GDM1 (cell line): ENCODE measurements at places on chromosomes 13 and 19.

GRCh38 chr13:78102121-78102677 is 183.6 kb upstream of the EDNRB start:
- DNase-seq: peak; percentile 60

- DNase-seq: no peak
Measured at GRCh38 chr13:95044452-95045205, 256.6 kb downstream of the ABCC4 start.

DNA sequence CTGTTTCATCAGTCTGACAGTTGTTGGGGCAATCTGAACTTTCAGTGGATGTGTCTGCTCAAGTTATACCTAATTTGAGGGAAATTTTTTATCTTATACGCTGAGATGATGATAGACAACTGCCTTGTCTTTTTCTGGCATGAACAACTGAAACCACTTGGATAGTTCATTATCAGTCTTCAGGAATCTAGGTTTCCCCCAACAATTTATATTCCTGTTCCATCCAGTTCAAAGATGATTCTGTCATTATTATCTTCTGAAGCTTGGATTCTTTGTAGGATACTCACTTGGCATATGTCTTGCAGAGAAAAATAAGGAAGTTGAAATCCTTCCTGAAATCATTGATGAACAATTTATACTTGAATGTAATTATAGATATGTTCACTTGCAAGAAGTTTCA is 193.7 kb downstream of the LMO7 start:
- DNase-seq: no peak

- DNase-seq: no peak
Measured at GRCh38 chr13:51339354-51339753, at the start of gene SERPINE3. Gene SERPINE3, plus strand, starts transcription at chr13:51339691. Its CDS starts 1,401 bp downstream, at chr13:51341092.

- DNase-seq: no peak
Measured at GRCh38 chr19:15437355-15438123, 12.2 kb downstream of the WIZ start.

- DNase-seq: peak; percentile 8
Measured at GRCh38 chr13:100156788-100157187, 67.9 kb downstream of the PCCA start.

GRCh38 chr13:43251961-43252360 is 228.6 kb downstream of the DNAJC15 start:
- DNase-seq: no peak

- no peak for DNase-seq
Measured at GRCh38 chr19:18160493-18160970, 7.6 kb downstream of the PIK3R2 start.

DNA sequence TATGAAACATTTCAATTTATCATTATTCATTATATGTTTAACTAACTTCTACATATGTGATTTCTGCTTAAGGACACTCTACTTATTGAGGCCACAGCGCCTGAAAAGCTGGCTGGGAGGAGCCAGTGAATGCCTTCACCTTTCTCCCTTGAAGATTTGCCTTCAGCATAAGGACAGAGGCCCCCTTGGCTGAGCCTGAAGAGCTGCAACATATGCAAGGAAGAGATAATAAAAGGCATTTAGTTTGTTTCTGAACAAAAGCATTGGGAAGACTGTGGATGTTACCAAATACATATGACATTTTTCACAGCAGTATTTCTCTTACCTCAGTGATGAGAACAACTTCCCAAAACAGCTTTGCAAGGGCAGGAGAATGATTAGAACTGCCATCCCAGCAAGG is 92.1 kb downstream of the ABCC4 start:
- no peak for DNase-seq

DNA sequence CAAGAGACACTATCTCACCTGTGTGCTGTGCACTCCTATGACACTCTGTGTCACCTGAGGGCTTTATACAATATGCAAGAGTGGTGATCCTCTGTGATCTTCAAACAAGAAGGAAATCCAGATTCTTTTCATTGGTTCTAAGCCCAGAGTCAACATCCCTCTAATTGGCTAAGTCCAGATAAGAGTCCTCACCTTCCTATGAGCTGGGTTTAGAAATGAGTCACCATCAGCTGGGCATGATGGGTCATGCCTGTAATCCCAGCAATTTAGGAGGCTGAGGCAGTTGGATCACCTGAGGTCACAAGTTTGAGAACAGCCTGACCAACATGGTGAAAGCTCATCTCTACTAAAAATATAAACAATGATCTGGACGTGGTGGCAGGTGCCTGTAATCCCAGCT is 144.4 kb downstream of the ZNF675 start:
- no peak for DNase-seq

GRCh38 chr13:32023698-32024097 is 7.9 kb upstream of the FRY start:
- no peak for DNase-seq

- no peak for DNase-seq
Measured at GRCh38 chr19:36115453-36116343, at the start of gene TBCB. Gene TBCB, plus strand, starts transcription at chr19:36115468. Its CDS starts 93 bp downstream, at chr19:36115561.

- DNase-seq: no peak
Measured at GRCh38 chr13:53001444-53002225, 27.0 kb upstream of the OLFM4 start.

DNA sequence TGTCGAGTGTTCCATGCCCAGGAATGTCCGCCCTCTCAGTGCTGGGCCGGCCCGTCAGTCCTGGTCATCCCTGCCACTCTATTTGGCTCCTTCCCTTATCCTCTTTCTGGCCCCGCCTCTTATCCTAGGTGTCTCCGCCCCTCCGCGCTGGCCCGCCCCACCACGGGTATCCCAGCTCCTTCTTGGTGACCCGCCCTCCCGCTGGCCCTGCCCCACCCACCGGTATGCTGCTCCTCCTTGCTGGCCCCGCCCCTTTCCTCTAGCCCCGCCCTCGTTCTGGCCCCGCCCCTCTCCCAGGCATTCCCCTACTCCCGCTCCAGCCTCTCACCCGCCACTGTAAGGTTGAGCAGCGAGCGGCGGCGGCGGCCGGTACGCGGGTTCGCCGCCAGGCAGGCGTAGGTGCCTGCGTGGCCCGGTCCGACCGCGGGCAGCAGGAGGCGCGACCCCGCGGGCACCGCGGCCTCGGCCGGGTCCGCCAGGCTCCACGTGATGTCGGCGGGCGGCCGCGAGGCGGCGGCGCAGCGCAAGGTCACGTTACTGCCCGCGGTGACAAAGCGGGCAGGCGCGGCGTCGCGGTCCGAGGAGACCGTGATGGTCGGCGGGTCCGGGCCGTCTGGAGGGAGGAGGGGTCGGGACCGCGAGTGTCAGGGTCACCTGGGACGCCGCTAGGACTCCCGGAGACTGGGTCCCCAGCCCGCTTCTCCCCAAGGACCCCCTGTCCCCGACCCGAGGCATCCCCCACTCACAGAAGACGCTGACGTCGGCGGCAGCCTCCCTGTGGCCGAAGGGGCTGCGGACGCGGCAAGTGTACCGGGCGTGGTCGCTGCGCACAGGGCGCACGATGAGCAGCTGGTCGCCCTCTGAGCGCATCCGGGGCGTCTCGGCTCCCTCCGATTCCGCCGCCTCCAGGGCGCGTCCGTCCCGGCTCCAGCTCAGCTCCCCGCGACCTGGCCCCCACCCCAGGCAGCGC is 2.0 kb downstream of the VSIG10L start:
- DNase-seq: peak; percentile 88

DNA sequence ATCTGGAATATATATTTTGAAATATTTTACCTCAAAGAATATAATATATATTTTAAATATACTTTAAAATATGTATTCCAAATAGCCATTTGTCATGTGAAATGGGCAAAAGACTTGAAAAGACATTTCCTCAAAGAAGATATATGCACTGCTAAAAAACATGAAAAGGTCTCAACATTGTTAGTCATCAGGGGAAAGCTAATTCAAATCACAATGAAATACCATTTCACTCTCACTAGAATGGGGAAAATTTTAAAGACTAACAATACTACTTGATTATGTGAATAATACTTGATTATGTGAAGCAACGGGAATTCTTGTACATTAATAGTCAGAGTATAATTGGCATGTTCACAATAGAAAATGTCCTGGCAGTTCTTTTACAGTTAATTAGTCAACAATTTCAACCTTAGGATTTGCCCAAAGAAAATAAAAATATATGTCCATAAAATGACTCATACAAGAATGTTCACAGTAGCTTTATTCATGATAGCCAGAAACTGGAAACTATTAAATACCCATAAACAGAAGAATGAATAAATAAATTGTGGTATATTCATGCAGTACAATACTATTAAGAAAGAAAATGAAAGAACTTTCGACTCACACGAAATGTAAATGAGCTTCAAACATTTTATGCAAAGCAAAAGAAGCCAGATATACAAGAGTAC is 6.8 kb upstream of the KBTBD6 start:
- no peak for DNase-seq

GRCh38 chr19:51690454-51691073 is 2.6 kb upstream of the SPACA6 start:
- DNase-seq: peak; percentile 57

- no peak for DNase-seq
Measured at GRCh38 chr13:51778392-51778791, 25.6 kb downstream of the DHRS12 start.

DNA sequence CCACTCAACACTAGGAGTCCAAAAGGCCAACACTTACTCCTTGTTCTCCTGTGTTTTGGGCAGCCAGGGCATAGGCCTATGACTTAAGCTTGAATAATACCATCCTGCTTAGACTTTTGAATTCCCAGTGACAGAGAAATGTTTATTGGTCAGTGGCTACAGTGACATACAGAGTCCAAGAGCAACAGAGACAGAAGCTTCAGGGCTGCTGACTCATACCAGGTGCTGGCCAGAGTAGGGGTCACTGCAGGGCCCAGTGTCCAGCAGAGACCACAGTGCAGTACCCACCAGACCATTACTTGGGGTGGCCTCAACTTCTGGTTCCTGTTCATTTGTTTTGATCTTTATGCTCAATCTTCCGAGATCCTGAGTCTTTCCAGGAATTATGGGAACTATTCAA is 6.0 kb upstream of the FREM2 start:
- no peak for DNase-seq

DNA sequence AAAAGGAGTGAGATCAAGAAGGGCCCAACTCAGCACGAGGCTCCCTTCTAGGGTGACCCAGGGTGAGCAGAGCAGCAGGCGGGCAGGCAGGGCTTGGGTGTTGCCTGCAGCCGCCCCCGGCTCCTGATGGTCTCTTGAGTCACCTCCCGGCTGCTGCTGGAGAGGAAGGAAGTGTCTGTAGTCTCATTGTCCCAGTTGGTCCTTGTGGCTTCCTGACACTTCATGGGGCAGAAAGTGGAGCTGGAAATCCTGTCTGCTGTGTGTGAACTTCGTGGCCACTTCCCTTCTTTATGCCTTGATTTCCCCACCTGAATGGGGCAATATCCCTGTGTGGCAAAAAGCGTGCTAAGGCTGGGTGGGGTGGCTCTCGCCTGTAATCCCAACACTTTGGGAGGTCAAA is 2.5 kb downstream of the MAP1S start:
- DNase-seq: peak; percentile 78

DNA sequence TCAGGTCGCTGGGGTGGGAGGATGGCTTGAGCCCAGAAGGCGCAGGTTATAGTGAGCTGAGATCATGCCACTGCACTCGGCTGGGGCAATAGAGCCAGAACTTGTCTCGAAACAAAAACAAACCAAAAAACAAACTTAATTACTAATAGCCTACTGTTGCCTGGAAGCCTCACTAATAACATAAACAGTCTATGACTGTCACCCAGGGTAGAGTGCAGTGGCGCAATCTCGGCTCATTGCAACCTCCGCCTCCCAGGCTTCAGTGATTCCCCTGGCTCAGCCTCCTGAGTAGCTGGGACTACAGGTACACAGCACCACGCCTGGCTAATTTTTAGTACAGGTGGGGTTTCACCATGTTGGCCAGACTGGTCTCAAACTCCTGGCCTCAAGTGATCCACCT is 18.0 kb downstream of the CATSPERD start:
- no peak for DNase-seq

- no peak for DNase-seq
Measured at GRCh38 chr19:49749771-49750170, 13.3 kb downstream of the TSKS start.

GRCh38 chr19:48284896-48285295 is 15.0 kb downstream of the ZNF114 start:
- DNase-seq: no peak

DNA sequence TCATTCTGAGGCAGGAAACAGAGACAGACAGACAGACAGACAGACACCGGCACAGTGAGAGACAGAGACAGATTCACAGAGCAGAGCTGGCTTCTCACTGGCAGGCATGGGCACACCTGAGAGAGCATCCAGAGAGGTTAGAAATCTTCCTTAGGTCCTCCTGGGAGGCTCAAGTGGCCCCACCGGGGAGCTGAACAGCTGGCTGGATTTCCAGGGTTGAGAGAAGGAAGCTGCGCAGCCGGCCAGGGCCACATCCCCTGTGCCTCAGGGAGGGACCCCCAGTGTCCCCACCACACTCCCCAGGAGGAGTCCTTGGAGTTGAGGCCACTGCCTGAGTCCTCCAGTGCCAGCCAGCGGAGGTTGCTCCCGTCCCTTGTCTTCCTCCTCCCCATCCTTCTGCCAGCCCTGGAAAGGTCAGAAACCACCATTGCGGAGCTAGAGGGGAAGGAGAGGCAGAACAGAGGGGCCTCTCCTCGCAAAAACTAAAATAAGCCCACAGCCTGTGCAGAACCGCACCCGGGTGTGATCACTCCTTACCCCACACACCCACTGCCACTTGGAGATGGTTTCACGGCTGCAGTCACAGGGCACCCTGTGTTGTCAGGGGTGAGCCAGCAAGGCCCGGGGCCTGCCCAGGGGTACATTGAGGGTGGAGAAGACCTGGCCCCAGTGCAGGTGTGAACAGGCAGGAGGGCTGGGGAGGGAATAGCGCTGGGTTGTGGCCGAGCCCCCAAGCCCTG is 4.2 kb downstream of the FFAR3 start:
- no peak for DNase-seq

DNA sequence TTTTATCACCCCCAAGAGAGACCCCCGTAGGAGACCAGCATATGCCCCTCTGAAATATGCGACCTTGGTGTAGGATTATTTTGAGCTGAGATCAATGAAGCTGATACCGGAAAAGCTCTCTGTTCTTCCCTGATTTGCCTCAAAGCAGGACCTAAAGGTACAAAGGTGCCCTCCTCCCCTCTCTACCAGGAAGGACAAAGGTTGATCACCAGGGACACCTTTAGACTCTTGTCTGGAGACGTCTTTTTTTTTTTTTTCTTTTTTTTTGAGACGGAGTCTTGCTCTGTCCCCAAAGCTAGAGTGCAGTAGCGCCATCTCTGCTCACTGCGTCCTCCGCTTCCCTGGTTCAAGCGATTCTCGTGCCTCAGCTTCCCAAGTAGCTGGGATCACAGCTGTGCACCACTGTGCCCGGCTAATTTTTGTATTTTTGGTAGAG is 792 bp upstream of the PEX11G start:
- no peak for DNase-seq

DNA sequence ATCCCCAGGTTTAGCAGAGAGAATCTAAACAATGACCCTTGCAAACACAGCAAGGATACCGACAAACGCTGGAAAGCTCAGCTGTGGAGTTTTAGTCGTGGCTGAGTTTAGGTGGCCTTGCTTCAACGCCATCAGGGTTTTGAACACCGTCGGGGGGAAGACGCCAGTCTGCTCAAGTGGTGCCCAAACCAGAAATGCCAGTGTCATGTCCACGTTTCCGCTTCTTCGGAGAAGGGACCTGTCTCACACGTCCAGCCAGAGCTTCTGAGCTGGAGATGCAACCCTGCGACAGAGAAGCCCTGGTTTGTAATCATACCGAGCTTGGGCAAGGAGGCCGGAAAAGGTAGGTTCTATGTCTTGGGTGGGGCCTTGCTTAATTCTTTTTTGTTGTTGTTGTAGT is 42.6 kb upstream of the ATP11A start:
- no peak for DNase-seq

- DNase-seq: no peak
Measured at GRCh38 chr19:6185093-6185834, 49.8 kb downstream of the ACSBG2 start.
